Caki2 (cell line): ENCODE measurements at places on chromosomes 7 and 10. TPM values are rescaled to one million over a fixed set of nuclear protein-coding genes. Genes with fewer than 3 reads are reported as not detected.

BAIAP2L1 gene
- 14.5 and 21.4 TPM in 2 replicates for total RNA-seq

GLRX3 gene
- 298 and 332 TPM in 2 replicates for total RNA-seq

SPDYE9 gene
- not detected in 2 replicates for total RNA-seq

HOXA6 gene
- total RNA-seq: 0.96 and 1.2 TPM in 2 replicates

ELOVL3 gene
- 0.12 and 0.78 TPM in 2 replicates for total RNA-seq

SPDYE18 gene
- total RNA-seq: not detected in 2 replicates

EEPD1 gene
- total RNA-seq: 73.6 and 91.9 TPM in 2 replicates

OLAH gene
- total RNA-seq: 0.17 and 1.8 TPM in 2 replicates

ODAD2 gene
- total RNA-seq: 0.30 TPM in 1 of 2 replicates, not detected in the other

DRGX gene
- not detected in 2 replicates for total RNA-seq

LRGUK gene
- not detected in 2 replicates for total RNA-seq

TMEM72 gene
- 1.5 TPM in 1 of 2 replicates, not detected in the other for total RNA-seq

NFE2L3 gene
- total RNA-seq: 88.0 and 99.4 TPM in 2 replicates

ADRA2A gene
- total RNA-seq: not detected in 2 replicates

EMX2 gene
- 3.2 TPM in 1 of 2 replicates, not detected in the other for total RNA-seq

DYNC1I1 gene
- 0.03 TPM in 1 of 2 replicates, not detected in the other for total RNA-seq

PRKCQ gene
- total RNA-seq: 9.8 and 10.8 TPM in 2 replicates

HIBADH gene
- total RNA-seq: 171 and 192 TPM in 2 replicates

DYDC2 gene
- total RNA-seq: not detected in 2 replicates

ERVW-1 gene
- not detected in 2 replicates for total RNA-seq

ASIC3 gene
- 0.84 and 1.6 TPM in 2 replicates for total RNA-seq

ACTA2 gene
- total RNA-seq: 41.7 and 49.7 TPM in 2 replicates

CNTNAP2 gene
- not detected in 2 replicates for total RNA-seq

ABCB8 gene
- total RNA-seq: 19.6 and 31.5 TPM in 2 replicates

PANK1 gene
- 2.8 and 4.5 TPM in 2 replicates for total RNA-seq

HOXA5 gene
- total RNA-seq: 53.0 and 130 TPM in 2 replicates

PFKFB3 gene
- total RNA-seq: 40.8 and 58.2 TPM in 2 replicates

SLC26A3 gene
- total RNA-seq: not detected in 2 replicates

IQUB gene
- 0.10 TPM in 1 of 2 replicates, not detected in the other for total RNA-seq

CYP26C1 gene
- not detected in 2 replicates for total RNA-seq

LRIT1 gene
- not detected in 2 replicates for total RNA-seq

TFR2 gene
- 0.27 TPM in 1 of 2 replicates, not detected in the other for total RNA-seq
